CMK (cell line): ENCODE measurements at places on chromosomes 4 and X.

GRCh38 chrX:111322231-111322855 lies 52.1 kb upstream of the CAPN6 start:
- no peak for DNase-seq

GRCh38 chr4:67101612-67102011 lies 443.7 kb downstream of the CENPC start:
- no peak for DNase-seq

DNA sequence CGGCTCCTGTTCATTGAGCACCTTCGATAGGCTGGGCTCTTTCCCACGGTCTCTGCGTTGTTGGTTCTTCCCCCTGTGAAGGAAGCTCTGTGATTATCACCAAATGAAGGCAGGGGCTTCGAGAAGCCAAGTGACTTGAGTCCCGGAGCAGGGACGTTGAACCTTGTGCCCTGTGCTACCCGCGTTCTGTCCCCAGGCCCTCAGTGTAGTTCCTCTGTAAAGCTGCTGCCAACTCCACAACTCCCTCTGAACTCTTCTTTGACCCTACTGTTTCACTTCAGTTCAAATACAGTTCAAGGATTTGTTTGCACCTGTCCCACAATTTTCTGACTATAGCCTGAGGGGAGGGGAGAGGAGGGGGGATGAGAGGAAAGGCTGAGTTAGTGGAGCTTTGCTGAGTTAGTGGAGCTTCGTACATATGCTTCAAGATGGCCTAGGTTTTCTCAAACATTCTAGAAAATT lies 635 bp upstream of the PHF8 start:
- no peak for DNase-seq

DNA sequence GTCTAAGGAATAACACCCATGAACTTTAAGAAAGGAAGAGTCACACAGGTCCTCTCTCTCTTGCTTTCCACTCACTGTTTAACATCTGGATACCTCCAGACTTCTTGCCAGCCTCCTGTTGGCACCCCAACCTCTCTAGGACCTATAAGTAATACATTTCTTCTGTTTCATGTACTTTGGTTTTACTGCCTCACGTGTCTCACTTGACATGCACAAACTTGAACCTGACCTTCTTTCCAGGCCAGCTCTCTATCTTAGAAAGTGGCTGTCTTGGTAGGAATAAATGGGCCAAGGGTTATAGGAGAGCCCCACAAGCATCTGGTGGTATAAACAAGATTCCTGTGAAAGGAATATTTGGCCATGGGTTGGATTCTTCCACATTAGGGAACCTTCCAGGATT lies 614.8 kb upstream of the AGA start:
- no peak for DNase-seq

GRCh38 chr4:88891636-88892035 lies 165.3 kb downstream of the FAM13A start:
- no peak for DNase-seq

GRCh38 chrX:20515841-20516461 lies 249.2 kb upstream of the RPS6KA3 start:
- DNase-seq: no peak
